ENCODE measurements at places on chromosomes 2 and 18.
A peak's percentile ranks its signal among the peaks of the same experiment; 100 is the strongest.

DNA sequence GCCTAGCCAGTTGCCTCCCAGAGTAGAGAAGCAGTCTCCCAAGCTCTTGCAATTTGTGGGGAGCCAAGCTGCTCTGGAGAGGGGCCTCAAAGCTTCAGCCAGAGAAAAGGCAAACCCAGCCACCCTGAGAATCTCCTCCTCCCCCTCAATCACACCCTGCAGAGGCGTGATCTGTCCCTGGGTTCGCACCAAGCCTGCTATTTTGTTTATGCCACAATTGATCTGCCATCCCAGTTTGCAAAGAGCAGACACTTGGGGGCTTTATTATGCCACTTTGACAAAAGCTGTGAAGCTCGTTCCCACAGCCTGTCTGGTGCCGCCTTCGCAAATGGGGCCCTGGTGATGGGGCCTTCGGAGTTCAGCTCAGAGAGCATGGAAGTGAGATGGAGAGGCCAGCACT lies 125.5 kb downstream of the MSH2 start:
- DNase-seq = no peak

- DNase-seq = peak; percentile 83
Measured at GRCh38 chr18:45951016-45951714, 16.0 kb downstream of the EPG5 start.

DNA sequence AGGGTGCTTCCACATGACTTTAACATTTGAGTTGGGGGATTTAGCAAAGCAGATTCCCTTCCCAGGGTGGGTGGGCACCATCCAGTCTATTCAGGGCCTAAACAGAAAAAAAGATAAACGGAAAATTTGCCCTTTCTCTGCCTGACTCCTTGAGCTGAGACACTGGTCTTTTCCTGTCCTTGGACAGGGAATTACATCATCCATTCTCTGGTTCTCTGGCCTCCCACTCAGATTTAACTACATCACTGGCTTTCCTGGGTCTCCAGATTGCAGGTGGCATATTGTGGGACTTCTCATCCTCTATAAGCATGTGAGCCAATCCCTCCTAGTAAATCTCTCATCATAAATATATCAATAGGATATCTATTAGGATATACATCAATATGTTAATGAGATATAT lies 25.8 kb downstream of the CAPN13 start:
- DNase-seq = no peak

DNA sequence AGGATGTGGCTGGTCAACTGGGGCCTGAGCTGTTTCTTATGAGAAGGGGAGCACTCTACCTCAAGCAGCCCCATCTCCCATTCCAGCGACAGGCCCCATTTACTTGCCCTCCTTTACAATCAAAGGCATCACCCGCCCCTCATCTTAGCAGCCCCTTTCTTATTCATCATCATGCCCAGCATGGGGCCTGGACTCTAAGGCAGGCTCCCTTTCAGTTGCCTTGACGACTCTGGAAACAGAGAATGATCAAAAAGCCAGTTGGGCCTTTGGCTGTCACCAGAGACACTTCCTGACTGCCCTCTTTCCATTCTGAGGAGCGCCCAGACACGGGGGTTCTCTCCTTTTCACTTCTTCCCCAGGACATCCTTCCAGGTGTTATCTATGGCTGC lies 11.2 kb downstream of the CELF4 start:
- DNase-seq = no peak

DNA sequence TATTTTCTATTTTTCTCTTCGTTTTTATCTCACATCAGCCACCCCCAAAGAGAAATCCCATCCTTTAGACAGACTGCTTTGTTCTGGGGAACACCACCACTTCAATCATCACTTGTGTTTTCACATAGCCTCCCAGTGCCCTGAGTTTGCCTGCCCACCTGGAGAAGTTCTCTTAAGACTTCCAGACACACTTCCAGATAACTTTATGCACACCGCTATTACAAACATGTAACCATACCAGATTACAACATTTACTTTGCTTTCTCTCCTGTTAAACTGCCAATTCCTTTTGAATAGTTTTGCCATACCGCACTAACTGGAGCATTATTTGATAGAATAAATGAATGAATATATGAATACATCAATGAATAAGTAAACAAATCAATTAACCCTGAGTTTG lies 1353.6 kb downstream of the DPP10 start:
- DNase-seq = no peak

DNA sequence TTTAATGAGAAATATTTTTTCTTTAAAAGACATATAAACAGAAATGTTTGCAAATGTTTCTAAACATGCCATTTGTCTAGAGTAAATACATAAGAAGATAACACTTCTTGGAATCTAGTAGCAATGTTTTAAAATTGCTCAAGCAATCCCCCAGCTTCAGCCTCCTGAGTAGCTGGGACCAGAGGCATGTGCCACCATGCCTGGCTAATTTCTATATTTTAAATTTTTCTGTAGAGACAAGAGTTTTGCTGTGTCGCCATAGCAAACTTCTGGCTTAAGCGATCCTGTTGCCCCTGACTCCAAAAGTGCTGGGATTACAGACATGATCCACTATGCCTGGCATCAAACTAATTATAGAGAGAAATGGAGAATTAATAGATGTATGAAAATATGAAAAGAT lies 14.6 kb upstream of the MBD2 start:
- no peak for DNase-seq

DNA sequence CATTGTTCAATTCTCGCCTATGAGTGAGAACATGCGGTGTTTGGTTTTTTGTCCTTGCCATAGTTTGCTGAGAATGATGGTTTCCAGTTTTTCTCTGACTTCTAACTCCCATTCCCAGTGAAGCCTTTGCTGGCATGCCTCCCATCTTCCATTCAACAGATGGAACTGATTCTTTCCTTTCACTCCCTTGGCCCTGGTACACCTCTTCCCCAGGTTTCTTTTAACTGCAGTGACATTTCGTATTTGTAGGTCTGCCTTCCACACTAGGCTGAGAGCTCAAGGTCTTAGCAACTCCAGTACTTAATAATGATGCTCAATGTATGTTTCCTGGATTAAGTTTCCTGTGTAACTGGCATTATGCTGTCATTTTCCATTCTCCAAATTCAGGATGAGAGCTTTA lies 48.5 kb downstream of the GAREM1 start:
- no peak for DNase-seq

DNA sequence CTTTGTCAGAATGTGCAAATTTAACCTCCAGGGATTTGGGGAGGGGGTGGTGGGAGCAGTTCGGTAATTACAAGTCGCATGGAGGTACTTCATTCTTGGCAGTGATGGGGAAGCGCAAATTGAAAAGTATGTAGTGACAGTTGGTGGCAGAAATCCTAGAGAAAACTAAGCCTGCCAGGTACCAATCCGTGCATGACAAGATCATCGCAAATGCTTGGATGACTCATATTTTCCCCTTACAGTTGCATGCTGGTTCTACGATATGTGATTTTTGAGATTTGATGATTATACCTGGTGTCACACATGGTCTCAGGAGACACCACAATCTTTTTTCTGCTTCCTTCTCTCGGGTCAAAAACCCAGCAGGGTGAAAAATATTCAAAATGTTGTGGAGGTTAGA lies 479.7 kb upstream of the ID2 start:
- no peak for DNase-seq

DNA sequence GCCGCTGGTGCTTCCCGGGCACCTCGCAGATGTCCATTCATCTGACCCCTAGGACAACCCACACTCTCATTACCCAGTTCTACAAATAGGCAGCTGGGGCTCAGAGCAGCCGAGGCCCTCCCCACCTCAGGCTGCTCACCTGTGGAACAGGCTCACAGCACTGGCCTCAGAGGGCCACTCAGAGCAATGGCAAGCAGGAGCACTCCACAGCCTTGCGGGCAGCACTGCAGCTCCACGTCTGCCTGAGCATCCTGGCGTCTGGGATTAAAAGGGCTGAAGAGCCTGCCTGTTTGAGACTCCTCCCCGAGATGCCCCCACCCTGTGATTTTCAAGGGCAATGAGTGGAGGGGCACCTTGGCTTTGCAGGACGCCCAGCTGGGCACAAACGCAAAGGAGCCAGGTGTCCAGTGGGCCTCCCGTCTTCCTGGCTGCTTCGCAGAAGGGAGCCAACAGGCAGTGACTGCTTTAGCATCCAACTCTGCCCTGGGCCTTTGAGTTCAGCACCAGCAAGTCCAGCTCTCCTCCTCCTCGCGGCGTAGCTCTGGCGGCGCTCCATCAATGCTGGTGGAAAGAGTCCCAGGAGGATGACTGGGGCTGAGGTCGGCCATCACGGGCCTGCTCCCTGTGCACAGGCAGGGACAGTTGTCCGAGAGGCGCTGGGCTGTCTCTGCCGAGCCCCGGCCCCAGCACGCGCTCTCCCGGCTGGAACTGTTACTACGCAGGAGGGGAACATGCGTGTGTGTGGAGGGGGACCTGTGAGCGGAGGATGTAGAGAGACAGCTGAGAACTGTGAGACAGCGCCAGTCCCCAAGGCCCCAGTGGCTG lies 297.2 kb downstream of the NDUFA10 start:
- DNase-seq = no peak

GRCh38 chr2:129347486-129348217 lies 631.8 kb upstream of the RAB6C start:
- no peak for DNase-seq

DNA sequence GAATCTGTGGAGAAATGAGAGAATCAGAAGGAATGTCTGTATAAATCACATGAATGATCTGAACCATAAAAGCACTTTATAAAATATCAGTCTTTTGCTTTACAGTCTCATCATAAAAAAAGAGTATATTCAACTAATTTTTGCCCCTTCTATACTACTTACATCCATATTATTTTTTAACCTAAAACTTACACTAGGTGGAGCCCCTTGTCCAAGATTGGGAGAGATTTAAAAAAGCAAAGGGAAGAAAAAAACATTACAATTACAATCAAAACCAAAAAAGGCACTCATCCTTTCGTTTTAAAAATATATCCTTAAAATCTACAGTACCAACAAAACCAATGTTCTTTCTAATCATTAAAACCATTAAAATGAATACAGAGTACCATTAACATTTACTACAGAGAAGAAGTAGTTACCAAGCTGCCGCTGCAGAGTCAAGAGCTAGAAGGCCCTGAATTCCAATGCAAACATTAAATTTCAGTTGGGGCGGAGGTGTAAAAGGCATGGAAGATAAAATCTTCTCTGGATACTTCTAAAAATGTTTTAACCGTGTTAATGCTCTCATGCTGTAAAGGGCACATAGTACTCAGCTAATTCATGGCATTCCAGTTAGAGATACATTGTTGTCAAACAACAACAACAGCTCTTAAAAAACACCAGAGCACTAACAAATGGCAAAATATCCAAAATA lies 56.7 kb upstream of the EPB41L3 start:
- DNase-seq = peak; percentile 64

DNA sequence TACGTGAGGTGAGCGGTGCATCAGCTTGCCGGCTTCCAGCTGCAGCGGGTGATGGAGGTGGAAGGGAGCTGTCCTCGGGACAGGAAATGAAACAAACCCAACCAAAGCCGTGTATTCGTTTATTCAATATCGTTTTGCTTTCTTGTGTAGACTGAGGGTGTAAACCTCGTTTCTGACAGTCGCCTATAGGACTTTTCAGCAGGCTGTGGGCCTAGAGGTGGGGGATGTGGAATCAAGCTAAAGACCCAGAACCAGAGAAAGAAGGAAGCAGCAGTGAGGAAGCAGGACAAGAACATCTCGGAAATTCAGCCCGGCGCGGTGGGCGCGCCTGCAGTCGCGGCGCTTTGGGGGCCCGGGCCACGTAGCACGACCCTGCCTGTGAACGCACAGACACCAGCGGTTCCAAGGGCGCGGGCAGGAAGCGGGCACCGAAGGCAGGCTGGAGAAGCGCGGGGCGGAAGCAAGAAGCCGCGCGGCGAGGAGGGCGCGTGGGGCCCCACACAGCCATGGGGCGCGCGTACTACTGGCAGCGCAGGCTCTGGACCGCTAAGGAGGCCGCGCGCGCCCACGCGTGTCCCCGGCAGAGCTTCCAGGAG lies 755 bp upstream of the ATP9B start:
- peak; percentile 9 for DNase-seq

DNA sequence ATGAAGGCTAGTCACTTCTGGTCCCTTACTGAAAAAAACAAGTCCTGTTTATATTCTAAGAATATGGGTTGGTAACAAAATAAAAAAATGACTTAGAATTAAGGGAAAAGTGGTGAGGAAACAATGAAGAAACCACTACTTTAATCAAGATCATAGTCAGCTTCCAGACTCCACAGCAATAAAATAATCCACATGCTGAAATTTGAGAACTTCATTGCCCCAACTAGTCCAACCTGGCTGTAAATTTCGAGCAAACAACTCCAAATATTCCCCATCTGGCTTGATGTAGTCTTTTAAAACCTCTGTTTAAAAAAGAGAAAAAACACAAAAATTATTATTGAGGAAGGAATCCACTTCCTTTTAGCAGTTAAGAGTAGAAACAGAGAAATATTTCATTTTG lies 32.5 kb downstream of the METTL4 start:
- no peak for DNase-seq

- DNase-seq = no peak
Measured at GRCh38 chr2:182904844-182905243, 38.4 kb upstream of the FRZB start.

DNA sequence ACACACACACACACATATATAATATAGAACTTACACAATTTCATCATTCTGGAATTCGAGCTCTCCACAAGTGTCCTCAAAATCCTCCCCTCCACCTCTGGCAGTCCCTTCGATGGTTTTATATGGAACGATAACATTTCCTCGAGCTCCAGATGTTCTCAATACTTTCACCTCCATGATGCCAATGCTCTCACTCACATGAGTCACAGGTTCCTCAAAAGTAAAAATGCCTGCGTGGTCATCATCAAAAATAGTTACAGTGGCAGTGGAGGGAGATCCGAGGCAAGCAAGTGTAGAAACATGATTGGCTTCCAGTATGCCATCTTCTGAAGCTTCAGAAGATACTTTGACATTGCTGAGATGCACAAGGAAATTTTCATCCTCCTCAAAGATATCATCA lies 23.5 kb downstream of the SLC8A1 start:
- DNase-seq = peak; percentile 46

GRCh38 chr18:75656035-75656434 lies 228.5 kb upstream of the SMIM21 start:
- no peak for DNase-seq

GRCh38 chr2:117686699-117687098 lies 127.8 kb upstream of the DDX18 start:
- DNase-seq = no peak

DNA sequence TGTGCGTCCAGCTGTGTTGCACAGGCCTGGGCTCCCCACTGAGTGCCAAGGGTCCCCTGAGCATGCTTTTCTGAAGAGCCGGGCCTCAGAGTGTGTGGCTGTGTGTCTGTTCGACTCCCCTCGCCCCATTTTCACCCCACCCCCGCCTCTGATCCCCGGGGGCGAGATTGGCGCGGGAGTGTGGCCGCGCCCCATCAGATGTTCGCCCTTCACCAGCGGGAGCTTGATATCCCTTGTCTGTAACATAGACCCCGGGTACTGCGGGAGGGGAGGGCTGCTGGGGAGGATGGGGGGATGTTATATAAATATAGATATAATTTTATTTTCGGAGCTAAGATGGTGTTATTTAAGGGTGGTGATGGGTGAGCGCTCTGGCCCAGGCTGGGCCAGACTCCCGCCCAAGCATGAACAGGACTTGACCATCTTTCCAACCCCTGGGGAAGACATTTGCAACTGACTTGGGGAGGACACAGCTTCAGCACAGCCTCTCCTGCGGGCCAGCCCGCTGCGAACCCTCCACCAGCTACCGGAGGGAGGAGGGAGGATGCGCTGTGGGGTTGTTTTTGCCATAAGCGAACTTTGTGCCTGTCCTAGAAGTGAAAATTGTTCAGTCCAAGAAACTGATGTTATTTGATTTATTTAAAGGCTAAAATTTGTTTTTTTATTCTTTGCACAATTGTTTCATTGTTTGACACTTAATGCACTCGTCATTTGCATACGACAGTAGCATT lies 1.5 kb downstream of the RHOB start:
- DNase-seq = no peak

GRCh38 chr2:19046986-19047780 lies 311.2 kb downstream of the OSR1 start:
- DNase-seq = no peak

All from suppressor macrophage treated with lipopolysaccharide for 4 hours (primary cell).